Fibroblast of lung (primary cell): ENCODE measurements at places on chromosomes 13 and 19.

GRCh38 chr19:47589824-47590223 is 16.9 kb upstream of the ZNF541 start:
- no peak for DNase-seq

DNA sequence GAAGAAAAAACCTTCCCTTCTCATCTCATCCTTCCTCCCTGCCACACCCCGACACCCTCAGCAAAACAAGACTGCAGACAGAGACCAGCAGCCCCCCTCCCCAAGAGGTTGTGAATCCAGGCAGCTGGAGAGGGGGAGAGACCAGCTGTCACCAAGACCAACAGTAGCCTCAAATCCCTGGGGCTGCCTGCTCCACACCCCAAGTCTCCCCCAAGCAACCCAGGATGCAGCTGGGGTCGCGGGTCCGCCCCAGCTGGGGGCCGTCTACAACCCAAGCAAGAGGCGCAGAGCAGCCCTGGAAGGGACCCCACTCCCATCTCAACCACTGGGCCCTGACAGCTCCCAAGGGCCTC is 7.1 kb downstream of the KLF16 start:
- no peak for DNase-seq

- peak; percentile 36 for DNase-seq
Observed at GRCh38 chr13:38872693-38873092, 117.9 kb downstream of the STOML3 start.

GRCh38 chr19:11164879-11165406 is 9.4 kb upstream of the SPC24 start:
- peak; percentile 94 for DNase-seq

DNA sequence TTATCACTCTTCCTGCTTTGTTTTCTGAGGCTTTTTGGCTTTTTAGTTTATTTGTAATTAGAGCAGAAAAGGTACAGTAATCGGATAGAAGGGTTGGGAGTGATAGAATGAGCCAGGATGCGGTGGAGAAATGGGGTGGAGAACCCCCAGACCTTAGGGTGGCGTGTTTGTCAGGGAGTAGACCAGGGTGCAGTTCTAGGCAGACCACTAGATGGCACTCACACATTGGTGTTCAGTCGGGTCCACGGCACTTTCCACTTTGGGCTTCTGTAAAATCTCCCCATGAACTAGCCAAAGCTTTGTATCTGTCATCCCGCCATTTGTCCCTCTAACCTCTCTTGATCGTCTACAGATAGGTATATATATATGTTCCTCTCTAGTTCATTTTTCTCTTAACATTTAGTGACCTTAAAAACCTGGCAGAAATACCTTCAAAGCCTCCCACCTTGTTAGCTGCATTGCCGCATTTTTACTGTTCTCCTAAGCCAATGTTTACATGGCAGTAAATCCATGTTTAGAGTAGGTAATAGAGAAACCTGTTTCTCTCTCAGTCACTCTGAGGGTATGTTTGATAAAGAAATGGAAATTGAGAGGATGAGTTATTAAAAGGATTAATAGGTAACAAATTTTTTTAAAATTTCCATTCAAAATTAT is 154.9 kb downstream of the TM9SF2 start:
- DNase-seq = peak; percentile 65
